ENCODE measurements at places on chromosomes 16 and 17.

DNA sequence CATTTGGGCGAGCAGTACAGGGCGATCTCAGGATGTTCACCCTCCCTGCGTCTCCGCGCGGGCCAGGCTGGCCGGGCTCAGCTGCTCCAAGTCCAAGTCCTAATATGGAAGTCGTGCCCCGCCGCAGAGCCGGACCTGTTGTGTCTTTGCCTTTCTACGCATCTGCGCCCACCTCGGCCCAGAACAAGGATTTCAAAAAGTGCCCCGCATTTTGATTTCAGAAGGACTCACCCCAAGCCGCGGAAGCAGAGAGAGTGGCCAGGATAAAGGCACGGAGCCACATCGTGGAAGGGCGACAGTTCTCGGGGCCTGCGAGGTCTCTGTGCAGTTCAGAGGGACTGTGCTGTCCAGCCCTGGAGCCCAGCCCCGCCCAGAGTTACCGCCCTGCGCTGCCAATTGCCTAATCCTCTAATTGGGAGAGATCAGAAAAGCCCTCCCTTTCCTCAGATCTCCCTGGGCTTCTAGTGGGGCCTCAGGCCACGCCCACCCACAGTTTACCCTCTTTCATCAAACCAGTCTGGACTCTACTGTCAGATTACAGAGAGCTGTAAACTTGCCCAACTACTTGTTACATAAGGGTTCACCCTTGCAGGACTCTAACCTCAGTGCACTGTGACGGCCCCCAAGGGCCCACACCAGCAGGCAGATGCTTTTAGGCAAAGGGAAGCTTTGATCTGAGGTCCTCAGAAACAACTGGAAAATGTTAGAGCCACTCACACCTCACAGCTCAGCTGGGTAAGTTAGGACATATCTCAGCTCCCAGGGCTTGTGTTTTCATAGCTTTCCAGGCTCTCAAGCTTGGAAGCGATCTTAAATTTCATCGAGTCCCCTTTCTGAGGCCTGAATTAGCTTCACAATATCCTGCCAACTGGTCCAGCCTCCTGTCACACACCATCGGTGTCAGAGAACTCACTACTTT, at the start of gene CES1:
Gene CES1, minus strand, starts transcription at position 324 of the 919 bp plus-strand sequence. Its CDS starts 41 bp downstream, at position 283.
- DNase-seq: no peak

DNA sequence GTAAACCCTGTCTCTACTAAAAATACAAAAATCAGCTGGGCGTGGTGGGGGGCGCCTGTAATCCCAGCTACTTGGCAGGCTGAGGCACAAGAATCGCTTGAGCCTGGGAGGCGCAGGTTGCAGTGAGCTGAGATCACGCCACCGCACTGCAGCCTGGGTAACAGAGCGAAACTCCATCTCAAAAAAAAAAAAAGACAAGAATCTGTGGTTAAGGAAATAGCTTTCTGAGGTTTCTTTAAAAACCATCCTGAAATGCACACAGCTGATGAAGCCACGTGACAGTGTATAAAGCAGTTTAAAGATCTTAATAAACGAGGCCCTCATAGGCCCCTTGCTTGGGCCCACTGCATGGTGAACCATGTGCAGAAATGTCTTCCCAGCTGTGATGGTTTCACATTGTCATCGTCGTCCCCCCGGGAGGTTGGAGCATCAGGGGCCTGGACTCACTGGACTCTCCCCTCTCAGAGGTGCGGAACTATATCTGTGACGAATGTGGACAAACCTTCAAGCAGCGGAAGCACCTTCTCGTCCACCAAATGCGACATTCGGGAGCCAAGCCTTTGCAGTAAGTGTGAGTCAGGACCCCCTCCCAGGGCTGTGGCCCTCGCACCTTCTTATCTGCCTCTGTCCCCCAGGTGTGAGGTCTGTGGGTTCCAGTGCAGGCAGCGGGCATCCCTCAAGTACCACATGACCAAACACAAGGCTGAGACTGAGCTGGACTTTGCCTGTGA, 16.2 kb downstream of the ZNF276 start:
- no peak for DNase-seq

GRCh38 chr17:1783271-1783670, 21.4 kb downstream of the SERPINF1 start:
- no peak for DNase-seq

GRCh38 chr16:1556254-1556653, 22.8 kb downstream of the TMEM204 start:
- DNase-seq: no peak

GRCh38 chr17:55322453-55322985, 57.8 kb downstream of the HLF start:
- DNase-seq: no peak
